Putamen (tissue), 1 donor: ENCODE measurements at places on chromosomes 13 and 19.

GRCh38 chr13:40597735-40598365, 68.6 kb downstream of the FOXO1 start:
- no peak for DNase-seq

DNA sequence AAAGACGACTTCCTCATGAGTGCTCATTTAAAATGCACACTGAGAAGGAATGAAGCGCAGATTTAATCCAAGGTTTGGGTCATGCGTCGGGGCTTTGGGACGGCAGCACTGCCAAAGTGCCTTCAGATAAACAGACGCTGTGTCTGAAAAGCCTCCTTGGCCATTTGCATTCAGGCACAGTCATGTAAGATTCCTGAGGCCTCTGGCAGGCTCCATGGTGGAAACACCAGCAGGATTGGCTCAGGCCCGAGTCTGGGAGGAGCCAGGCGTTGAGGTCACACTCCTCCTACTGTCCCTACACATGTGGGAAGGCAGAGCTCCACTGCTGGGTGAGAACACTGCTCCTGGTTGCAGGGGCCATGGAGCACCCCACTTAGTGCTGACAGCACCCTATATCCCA, 113.3 kb upstream of the KL start:
- DNase-seq: no peak

GRCh38 chr13:26946684-26947343, 186.2 kb upstream of the GPR12 start:
- no peak for DNase-seq

GRCh38 chr19:32566246-32566830, 14.7 kb upstream of the PDCD5 start:
- no peak for DNase-seq

DNA sequence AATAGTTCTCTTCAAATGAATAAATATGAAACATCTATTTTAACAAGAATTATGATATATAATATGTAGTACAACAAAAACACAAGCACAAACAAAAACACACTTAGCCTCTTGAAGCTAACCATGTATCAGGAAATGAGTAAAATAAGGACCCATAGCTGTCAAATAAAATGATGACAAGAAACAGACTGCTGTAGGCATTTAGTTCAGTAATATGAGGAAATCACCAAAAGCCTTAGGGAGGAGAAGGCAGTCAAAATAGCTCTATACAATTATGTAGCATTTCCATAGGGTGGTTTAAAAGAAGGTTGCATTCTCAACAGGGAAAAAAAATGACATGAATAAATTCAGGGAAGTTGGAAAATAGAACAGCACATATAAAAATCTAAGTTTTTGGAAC, 163.4 kb downstream of the PCDH20 start:
- DNase-seq: no peak

DNA sequence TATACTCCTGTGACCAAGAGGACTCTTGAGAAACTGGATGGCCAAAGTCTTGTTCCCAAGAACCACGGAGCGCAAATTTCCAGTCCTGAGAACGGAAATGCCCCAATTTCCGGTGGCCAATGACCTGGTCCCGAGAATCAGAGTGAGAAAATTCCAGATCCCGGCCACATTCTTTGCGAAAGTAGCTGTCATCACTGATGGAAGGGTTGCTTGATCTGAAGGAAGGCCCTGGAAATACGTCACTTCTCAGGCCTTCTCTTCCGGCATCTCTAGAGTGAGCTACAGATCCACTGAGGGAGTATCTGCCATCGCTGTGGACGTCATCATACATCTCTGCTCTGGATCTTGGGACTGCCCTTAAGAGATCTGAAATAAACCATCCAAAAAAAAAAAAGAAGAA, 7.5 kb downstream of the SUGP2 start:
- DNase-seq: no peak

DNA sequence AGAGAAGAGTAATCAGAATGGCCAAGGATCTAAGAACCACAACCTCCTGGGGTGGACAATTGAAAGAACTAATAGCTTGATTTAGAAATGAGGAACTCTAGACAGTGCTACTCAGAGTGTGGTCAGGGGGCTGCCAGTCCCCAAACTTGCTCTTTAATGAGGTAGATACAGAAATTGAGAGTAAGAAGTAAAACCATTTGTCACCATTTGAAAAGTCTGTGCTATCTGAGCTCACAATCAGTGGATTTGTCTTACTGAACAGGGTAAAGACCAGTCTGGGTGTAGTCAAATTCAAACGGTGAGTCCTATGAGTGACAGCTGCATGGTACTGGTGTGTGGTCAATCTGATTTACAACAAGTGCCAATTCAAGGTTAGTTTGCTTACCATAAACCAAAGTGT, 118.9 kb downstream of the KL start:
- DNase-seq: no peak

DNA sequence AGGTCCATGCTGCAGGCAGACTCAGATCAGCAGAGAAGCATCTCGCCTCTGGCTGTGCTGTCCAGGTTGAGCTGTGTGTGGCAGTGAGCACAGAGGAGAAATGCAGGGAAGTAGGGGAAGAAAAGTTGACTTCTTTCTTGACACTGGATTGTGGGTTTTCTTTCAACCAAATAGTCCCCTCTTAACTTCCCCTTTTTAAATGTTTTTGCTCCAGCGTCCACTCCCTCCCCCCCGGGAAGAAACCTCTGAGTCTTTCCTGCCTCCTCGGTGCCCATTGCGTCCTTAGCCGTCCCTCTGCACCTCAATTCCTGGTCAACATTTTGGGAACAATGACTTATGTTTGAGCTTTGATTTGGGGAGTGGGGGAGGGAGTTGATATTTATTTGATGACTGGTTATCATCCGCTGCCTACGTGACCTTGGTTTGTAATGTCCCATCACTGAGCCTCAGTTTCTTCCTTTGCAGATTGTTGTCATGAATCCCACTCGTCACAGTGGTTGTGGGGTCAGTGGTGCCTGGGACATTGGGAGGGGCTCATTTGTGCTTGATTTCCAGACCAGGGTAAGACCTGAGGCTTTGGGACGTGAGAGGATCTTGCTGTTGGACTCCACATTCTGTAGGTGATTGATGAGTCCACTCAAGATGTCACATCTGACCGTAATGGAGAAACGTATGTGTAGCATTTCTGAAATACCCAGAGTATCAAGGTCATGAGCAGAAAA, at the start of gene LILRB2:
TSS of gene LILRB2 (minus strand) at position 104 of the 722 bp plus-strand sequence. CDS start 614 bp downstream, outside the sequence.
- DNase-seq: no peak

GRCh38 chr19:2446381-2446780, 10.4 kb downstream of the LMNB2 start:
- no peak for DNase-seq

- DNase-seq: no peak
Observed at GRCh38 chr13:21898459-21898858, 227.6 kb downstream of the FGF9 start.

DNA sequence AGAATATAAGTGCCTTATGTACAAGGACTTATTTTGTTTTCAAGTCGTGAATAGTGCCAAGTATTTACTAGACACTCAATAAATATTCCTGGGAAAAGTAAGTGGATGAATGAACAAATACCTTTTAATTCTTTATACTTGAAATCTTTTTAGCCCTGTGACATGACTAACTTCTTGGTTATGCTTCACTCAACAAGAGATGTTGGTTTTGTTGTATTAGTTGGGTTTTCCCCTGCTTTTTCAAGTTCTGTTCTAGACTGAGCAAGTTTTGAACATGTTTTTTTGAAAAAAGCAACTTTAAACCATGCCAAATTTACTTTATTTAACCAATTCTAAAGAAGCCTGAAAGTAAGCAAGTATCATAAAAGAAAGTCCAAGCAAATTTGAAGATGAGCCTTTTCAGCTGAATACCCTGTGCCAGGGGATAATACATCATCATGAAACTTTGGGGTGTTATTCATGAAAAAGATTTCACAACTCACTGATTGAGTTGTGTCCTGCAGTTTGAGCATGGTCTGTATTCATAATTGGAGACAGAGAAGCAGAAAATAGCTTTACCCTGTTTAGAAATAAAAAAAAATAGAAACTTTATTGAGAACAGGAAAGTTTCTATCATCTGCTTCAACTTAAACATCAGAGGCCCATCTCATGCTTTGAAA, 11.1 kb downstream of the LMO7 start:
- DNase-seq: no peak

DNA sequence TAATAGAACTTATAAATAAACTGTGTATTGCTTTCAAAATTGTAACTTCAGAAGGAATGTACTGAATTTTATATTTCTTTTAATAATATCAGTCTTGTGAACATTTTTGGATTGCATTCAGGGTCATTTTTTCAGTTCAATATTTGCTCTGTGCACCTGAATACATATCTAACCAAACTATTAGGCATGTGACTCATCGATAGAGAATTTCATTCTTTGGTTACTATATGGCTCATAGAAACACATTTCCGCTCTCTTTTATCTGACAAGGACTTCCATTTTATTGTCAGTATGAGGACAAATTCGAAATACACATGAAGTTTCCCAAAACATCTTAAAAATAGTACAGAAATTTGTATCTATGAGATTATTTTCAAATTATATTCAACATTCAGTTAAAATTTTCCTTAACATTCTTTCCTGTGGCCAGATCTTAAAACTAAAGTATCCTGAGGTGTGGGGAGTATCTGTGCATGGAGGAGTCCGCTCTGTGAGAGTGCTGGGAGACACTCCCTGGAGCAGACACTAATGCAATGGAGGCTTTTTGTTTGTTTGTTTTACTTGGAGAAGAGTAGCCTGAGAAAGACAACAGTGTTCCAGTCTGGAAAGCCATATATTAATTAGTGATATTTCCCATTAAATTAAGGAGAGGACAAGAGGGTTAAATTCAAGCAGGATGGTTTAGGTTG, 483.6 kb downstream of the PCDH20 start:
- DNase-seq: no peak
